GM13977 (cell line): ENCODE measurements at places on chromosomes 6 and 20.

GRCh38 chr6:40336296-40336695 is 250.9 kb downstream of the LRFN2 start:
- no peak for DNase-seq

DNA sequence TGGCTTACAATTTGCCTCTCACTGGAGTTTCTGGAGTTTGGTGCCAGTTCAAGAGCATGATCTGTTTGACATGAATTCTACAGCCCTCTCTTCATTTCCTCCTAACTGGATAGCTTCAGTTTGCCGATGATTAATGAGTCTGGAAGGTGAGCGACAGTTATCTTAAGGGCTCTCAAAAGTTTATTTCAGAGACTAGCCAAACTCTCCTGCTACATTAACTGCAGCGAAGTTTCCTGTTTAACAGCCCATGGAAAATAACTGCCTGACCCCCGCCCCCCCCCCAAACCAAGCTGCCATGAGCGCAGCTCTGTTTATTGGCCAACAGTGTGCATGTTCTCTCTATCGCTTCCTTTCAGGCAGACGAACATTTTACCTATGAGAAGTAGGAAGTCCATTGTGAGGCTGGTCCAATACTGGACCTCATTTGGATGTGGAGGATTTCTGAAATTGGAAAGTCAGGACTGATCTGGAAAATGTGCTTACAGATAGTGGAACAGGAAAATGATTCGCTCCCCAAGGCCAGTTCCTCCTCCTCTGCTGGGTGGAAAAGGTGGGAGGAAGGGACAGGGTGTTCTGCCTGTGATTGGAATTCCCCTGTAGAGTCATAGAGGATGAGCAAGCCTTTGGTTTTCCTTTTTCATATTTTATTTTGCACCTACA is 522.2 kb upstream of the JAG1 start:
- no peak for DNase-seq

GRCh38 chr6:117531809-117532725 is 49.6 kb downstream of the DCBLD1 start:
- no peak for DNase-seq

- peak; percentile 42 for DNase-seq
Observed at GRCh38 chr6:150142670-150143515, at the start of gene PPP1R14C. Gene PPP1R14C, plus strand, starts transcription at chr6:150143044. Its CDS starts 149 bp downstream, at chr6:150143193.

DNA sequence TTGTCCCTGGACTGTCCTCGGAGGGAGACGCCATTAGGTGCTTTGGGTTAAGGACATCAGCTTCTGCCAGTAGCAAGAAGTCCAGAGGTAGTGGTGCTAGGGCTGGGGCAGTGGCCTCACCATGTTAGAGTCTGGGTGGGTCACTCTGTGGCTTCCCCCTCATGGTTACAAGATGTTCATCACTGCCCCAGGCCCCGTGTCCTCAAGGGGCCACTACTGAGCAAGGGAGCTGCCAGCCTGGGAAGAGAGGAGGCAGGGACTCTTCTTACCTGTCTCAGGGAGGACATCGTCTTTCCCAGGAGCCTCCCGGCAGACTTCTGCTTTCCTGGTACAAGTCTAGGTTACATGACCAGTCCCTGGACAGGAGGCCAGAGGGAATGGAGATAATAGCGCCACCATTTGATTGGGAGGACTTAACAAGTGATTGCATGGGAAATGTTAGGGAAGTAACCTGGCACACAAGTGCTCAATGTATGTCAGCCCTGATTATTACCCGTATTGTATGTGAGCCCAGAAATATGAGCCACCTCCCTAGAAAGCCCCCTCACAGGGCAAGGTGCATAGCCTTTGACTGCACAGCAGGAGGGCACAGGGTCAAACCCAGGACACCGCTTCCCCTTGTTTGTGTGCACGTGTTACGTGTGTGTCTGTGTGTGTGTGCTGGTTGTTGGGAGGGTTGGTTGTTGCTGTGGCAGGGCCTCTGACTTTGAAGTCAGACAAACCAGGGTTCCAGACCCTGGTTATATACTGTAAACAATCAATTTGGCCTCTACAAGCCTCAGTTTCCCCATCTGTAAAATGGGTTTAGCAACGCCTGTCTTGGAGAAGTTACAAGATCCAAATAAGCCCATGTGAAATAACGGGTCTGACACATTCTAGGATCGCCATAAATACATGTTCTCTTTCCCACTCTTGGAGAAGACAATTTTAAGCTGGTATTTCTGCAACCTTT is 30.0 kb downstream of the SIRPA start:
- DNase-seq, result no peak

- DNase-seq, result no peak
Observed at GRCh38 chr20:19761841-19762240, 3.8 kb downstream of the RIN2 start.

GRCh38 chr6:169884158-169884557 is 132.7 kb downstream of the ERMARD start:
- DNase-seq, result no peak

DNA sequence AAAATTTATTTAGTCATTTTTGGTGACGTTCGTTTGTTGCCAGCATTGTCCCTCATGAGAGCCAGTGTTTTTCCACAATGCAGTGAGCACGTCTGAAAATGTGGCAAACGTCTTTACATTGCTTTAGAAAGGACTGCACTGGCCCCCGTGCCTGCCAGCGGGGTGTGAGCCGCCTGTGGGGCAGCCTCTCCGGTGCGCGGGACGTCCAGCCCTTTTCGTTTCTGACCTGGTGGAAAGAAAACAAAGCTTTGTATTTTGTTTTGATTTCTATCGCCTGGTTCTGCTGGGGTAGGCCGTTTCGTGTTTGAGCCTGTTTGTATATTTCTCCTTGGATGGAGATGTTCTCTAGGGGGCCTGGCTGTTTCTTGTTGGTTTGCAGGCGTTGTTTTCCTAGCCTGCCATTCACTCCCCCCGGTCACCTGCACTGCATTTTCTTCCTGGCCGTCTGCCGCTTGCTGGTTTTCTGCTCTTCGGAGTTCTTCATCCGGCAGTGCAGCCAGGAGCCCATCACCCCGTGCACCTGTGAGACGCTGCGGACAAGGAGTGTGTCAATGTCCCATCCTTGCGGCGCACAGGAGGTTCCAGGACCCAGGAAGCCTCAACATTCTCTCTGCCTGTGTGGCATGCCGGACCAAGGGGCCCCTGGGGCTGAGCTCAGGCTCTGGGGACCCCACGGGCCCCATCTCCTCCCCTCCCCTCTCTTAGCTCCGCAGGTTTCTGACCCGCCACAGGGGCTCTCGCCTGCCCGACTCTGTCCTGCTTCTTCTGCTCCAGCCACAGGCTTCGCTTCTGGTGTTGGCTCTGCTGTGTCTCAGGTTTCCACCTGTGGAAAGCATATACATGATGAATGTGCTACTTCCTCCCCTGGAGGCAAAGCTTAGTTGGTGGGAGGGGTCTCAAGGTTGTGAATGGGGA is 100.5 kb downstream of the CDH4 start:
- DNase-seq, result no peak

DNA sequence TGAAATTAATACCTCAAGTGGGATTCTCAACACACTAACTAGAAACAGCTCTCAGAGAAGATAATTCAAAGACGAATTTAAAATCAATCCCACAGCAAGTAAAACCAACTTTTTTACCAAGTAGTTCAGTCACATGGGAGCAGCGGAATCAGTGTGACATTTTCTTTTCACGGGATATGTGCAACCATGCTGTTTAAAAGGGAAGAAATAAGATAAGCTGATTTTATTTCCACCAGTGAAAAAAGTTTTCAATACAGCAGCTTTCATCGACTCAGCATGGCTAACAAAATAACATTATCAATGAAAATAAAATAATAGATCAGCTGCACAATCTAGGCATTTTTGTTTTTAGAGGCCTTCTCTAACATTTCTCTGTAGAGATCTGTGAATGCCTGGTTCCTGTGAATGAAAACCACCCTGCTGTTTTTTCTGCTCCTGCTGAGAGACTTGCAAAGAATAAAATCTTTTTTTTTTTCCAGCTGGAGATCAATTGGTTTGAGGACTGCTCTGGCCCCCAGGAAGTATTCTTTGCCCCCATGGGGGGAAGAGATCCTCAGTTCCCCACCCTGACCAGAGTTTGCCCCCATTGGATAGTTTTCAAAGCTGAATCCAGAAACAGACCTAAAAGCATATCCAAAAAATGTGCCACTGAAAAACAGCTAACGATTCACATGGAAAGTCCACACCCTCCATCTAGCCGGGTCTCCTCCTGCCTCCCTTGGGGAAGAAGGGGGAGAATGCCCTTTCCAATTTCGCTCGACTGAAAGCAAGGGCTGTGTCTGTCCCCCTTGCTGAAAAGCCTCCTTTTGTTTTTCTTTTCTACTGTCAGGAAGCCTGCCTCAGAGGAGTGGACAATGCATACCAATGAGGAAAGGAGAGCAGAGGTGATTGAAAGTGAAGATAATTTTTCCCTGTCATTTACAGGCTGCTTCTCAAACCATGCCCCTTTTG is 317.6 kb downstream of the PRKN start:
- DNase-seq, result no peak

- no peak for DNase-seq
Observed at GRCh38 chr6:56364827-56365339, 117.5 kb upstream of the COL21A1 start.

DNA sequence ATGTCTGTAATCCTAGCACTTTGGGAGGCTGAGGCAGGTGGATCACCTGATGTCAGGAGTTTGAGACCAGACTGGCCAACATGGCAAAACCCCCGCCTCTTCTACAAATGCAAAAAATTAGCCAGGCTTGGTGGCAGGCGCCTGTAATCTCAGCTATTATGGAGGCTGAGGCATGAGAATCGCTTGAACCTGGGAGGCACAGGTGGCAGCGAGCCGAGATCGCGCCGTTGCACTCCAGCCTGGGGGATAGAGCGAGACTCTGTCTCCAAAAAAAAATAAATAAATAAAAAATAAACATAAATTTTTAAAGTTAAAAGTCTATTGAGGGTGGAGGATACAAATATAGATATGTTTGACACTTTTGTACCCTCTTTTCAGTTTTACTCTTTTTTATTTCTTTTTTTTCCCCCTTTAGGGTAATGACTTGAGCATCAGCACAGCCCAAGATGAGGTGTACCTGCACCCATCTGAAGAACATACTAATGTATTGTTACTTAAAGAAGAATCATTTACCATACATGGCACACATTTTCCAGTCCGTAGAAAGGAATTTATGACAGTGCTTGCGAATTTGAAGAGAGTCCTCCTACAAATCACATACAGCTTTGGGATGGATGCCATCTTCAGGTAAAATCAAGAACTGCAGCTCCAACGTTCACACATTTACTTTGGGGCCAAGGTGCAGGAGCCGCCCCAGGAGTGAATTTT is 368.9 kb downstream of the LAMA2 start:
- peak; percentile 36 for DNase-seq

- DNase-seq, result peak; percentile 36
Observed at GRCh38 chr6:147507162-147508041, 1.1 kb upstream of the SAMD5 start.

- no peak for DNase-seq
Observed at GRCh38 chr20:11850901-11851300, 66.8 kb upstream of the BTBD3 start.

- DNase-seq, result no peak
Observed at GRCh38 chr20:46334303-46334904, 26.1 kb upstream of the CDH22 start.
